ENCODE measurements at places on chromosomes 2 and 18.

GRCh38 chr2:175742367-175742766, 259.7 kb downstream of the LNPK start:
- DNase-seq, result no peak

GRCh38 chr18:25306671-25307070, 45.3 kb downstream of the ZNF521 start:
- no peak for DNase-seq

- no peak for DNase-seq
Observed at GRCh38 chr2:36413218-36413617, 57.6 kb downstream of the CRIM1 start.

- peak; percentile 90 for DNase-seq
Observed at GRCh38 chr18:67104700-67105284, 411.7 kb downstream of the DSEL start.

DNA sequence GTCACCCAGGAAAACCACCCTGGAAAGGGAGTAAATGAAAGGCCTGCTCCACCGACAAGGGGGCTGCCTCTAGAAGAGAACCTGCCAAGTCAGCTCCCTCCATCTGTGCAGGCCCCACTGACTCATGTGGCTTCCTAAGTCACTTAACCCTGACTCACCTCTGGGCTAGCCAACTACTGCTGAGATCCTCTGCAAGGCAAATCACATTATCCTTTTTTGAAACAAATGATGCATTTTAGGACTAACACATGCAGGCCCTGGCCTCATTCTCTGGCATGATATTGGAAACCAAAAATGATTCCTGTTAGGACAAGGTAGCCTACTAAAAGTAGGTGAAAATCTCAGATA, 474.6 kb downstream of the EPHA4 start:
- no peak for DNase-seq

DNA sequence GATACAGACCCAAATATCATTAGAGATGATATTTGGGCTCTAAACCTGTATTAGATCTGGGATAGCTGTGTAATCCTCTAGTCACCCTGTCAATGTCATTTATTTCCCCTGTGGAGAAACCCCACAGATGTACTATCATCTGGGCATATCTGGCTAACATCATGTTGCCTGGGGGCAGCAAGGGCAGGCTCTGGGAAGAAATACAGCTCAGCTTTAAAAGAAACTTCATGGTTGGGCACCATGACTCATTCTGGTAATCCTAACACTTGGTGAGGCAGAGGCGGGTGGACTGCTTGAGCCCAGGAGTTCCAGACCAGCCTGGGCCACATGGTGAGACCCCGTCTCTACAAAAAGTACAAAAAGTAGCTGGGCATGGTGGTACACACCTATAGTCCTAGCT, 282.5 kb downstream of the SLC8A1 start:
- DNase-seq, result no peak

DNA sequence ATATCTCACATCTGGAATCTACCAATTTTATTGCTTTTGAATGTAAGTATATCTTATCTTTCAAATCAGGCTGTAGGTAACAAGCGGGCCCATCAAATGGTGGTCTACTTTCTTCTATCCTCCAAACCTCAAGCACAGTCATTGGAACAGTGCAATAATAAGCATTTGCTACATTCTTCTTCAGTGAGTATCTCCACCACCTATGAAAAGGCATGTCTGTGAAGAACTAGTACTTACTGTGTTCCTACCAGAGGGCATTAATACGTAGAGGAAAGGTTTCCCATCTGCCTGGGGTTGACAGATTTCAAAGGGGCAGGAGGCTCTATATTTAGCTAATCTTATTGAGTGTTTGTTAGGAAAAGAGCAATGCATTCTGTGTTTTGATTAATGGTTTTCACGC, 411.1 kb downstream of the NCKAP5 start:
- no peak for DNase-seq

GRCh38 chr2:176997074-176997791, 215.4 kb upstream of the HNRNPA3 start:
- DNase-seq, result no peak

DNA sequence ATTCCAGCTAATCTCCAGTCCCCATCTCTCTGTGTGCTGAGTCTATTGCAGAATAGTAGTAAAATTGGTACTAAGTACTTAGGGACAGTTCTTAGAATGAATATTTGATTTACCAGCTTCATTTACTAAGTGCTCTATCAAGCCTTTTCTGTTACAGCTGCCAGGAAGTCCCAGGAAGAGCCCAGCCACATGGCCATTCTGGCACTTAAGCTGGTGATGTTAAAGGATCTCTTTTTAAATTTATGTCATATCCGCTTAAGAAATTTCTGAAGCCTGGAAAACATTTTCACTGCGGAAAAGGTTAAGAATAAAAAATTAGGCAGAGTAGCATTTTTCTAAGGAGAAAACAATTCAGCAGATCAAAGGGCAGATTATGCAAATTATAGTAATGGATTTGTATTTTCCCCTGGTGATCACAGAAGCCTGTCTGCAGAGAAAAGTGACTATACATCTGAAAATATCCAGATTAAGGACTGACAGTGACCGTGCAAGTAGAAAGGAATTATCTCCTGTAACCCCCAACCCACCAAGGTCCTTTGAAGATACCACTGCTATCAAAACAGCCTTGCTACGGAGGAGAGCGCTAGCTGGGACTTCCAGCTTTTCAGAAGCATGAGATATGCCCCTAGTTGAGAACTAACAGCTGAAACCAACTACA, 260.8 kb downstream of the SH3BP4 start:
- no peak for DNase-seq

DNA sequence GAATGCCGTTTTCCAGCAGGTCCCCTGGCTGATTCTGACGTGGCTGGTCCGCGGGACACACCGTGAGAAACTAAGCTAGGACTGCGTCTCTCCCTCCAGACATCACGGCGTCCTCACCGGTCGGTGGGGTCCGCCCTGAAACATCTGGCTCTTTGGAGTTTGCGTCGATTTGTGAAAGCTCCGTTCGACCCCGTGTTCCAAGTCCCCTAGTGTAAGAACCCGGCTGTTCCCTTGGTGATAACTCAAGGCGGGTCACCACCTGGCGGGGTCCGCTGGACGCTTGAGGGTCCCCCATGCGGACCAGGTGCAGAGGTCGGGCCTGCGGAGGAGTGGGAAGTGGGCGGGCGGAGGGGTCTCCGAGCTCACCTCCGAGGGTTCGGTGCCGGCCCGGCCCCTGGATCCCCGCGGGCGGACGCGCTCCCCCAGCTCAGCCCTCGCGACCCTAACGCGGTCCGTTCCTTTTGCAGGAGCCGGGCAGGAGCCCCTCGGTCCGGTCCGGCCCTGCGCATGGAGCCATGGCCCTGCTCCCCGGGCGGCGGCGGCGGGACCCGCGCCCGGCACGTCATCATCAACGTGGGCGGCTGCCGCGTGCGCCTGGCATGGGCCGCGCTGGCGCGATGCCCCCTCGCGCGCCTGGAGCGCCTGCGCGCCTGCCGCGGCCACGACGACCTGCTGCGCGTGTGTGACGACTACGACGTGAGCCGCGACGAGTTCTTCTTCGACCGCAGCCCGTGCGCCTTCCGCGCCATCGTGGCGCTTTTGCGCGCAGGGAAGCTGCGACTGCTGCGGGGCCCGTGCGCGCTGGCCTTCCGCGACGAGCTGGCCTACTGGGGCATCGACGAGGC, 65.6 kb downstream of the KCNG2 start:
- DNase-seq, result no peak

DNA sequence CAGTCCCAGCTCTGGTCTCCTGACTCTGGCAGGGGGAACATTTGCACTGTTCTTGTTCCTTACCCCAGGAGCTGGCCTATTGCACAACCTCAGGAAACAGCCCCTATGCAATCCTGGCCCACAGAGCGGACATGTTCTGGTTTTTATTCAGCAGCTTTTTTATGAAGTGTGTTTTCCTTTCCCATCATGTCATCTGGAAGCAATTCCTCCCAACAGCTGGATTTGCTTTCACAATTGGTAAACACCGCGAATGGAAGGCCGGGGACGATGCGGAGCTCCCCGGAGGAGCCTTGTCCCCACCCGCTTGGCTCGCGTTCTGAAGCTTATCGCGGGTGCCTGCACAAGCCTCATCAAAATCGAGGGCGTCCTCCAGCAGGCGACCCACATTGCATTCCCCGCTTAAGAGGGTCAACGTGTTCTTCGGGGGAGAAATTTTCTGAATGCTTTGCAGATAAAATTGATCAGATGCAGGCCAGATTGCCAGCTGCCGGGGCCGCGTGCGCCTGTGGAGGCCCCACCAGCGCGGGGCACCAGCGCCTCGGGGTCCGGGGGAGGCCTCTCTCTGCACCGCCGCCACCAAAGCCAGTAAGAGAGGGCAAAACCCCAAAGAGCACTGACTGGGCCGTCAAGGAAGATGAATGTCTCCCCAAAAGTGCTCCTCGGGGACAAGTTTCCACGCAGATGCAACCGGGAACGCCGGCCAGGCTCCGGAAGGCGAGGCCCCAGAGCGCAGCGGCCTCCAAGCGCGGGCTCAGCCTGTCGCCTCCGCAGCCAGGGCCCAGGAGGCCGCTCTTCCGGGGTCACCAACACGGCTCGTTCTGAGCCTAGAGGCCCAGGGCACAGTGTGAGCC, 60.3 kb upstream of the SP3 start:
- no peak for DNase-seq

DNA sequence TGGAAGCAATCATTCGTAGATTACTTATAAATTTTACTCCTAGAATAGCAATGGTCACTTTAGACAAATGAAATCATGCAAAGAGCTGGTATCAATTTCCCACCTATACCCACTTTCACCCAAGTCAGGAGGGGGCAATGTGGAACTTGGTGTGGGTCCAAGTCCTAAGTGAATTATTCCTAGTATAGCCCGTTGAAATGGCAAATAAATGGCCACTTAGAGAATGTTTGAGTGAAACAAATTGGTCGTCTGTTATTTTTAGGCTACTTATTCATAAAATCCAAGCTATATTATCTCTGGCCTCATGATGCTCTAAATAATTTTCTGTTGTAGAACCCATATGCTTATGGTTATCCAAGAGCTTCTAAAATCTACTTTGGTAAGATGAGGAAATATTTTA, 98.1 kb downstream of the MYO3B start:
- DNase-seq, result no peak

GRCh38 chr2:46125798-46126197, 171.4 kb upstream of the EPAS1 start:
- no peak for DNase-seq

- DNase-seq, result no peak
Observed at GRCh38 chr2:68889500-68889899, 18.3 kb upstream of the BMP10 start.

DNA sequence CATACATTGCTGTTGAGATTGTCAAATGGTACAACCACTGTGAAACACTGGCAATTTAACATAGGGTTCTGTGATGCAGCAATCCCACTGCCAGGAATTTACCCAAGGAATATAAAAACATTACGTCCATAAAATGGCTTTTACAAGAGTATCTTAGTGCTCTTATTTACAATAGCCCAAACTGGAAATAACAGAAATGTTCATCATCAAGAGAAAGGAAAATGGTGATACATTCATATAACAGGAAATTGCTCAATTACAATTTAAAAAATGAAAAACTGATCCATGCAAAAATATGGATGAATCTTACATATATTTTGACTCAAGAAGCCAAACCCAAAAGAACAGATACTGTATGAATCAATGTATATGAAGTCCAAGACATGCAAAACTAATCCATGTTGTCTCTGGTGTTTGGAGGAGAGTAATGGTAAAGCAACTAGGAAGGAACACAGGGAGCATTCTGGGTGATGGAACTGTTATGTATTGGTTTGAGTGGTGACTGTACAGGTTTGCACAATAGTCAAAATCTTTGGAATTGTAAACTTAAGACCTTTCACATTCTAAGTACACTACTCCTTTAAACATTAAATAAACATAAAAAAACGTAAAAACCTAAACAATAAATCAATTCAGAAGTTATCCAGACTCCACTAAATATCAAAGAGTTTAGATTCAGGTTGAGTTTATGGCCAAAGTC, 104.8 kb upstream of the WDR75 start:
- DNase-seq, result no peak

GRCh38 chr2:71223767-71224333, 3.1 kb downstream of the PAIP2B start:
- peak; percentile 71 for DNase-seq

- DNase-seq, result no peak
Observed at GRCh38 chr2:34909992-34910705, 1311.0 kb upstream of the FAM98A start.

DNA sequence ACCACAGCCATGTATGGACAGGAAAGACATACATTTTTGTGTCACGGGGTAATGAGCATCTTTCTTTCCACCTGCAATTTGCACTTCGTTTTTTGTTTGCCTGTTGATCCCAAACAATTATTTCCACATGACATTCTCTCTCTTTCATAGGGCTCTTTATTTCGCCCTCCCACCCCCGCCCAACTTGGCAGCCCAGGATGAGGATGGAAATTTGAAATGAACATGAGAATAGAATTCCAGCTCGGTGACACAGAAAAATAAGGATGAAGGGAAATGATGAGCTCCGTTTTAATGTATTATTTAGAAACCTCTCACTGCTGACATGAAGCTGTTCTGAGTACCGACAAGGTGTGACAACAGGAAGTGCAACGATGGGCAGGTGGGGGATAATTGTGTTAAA, 443.3 kb downstream of the SOCS6 start:
- peak; percentile 83 for DNase-seq

DNA sequence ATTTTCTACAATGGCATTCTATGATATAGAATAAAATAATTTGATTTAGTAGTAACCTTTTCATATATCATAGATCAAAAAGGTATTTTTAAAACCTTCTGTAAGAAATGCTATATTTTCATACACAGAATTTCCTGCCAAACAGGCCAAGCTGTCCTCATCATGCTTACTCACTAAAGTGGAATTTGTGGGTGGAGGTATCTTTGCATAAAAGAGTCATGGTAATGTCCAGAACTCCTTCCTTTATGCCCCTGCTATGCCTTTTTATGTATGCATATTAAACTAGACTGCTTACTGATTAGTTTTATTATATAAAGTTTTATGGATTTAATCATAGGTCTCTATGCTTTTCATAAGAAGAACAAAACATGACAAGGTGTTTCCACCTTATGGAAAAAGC, 27.5 kb upstream of the MARCHF7 start:
- no peak for DNase-seq

DNA sequence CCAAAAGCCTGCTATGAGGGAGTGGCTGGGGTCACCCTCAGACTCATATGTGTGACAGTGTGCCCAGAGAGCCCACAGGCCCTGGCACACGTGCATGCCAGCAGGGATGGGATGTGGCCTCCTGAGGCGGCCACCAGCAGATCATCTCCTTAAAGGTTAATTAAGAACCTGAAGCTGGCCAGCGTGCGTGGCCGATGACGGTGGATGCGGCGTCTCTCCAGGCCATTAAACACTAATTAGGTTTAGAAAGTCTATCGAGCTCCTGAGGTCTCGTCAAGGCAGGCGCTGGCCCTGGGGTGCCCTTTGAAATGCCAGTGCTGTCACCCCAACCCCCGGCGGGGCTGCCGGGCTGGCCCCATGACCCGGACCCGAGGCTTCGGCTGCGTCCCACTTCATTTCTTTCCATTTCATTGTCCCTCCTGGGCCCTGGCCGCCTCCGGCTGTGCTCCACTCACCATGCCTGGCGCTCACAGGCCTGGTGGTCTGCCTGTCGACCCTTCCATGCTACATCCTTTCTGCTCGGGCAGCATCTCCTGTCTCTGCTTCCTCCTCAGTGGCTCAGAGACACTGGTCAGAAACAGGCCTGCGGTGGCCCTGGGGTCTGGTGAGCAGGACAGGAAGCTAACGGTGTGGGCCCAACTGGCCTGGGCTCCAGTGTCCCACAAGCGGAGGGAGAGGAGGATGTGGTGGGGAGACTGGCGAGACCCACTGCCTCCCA, 228.9 kb downstream of the CELF4 start:
- DNase-seq, result no peak

- DNase-seq, result no peak
Observed at GRCh38 chr2:180656455-180656847, 324.0 kb upstream of the UBE2E3 start.
